ENCODE measurements at places on chromosomes 5 and 9.

DNA sequence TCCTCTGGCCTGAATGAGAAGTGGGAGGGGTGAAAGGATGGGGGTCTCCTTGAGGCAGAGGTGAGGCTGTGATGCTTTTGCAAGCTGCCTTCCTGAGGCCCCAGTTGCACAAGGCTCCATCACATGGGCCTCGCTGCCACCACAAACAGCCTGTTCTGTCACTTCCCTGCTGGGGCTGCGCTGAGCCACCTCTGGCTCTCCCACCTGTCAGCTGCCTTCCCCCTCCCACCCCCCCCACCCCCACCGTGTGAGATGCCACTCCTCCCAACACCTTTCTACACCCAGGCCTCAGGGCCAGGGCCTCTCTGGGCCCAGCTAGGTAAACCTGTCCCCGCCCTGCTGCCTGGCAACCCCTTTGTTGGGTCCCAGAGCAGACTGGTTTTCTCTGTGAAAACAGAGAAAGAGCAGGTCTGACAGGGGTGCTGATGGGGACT, 4.5 kb upstream of the PDLIM4 start:
- DNase-seq: no peak

DNA sequence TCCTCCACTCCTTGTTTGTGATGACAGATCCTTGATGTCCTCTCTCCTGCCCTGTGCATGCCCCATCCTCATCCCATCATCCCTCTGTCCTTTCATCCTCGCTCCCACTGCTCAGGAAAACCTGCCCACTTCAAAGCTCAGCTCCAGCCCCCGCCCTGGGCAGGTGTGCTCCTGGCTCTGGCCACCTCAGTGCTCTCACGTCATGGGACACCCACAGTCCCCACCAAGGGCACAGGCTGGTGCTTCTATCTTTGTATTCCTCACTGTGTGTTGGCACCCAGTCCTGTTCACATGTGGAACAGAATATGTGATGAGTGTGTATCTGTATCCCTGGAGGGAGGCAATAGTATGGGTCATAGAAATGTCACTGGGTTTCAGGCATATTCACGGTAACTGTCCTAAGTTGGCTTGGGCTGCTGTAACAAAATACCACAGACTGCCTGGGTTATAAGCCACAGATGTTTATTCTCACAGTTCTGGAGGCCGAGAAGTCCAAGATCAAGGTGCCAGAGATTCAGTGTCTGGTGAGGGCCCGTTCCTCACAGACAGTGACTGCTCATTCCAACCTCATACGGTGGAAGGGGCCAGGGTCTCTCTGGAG, 13.5 kb downstream of the GFPT2 start:
- DNase-seq: no peak

DNA sequence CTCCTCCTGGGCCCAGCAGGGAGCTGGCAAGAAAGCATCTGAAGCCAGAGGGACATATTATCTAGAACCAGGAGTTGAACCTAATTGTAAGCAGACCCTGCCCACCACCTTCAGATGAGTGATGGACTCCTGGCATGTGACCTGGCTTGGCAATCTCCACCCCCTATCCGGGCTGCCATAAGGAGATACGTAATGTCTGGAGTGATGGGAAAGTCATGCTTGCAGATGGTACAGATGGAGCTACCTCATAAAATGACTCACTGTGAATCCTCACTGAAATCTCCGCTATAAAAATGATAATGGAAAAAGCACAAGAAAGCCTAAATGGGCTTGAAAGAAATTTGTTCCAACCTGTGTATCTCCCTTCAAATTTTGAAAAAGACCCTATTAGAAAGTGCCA, 157.5 kb downstream of the DMRT2 start:
- no peak for DNase-seq

DNA sequence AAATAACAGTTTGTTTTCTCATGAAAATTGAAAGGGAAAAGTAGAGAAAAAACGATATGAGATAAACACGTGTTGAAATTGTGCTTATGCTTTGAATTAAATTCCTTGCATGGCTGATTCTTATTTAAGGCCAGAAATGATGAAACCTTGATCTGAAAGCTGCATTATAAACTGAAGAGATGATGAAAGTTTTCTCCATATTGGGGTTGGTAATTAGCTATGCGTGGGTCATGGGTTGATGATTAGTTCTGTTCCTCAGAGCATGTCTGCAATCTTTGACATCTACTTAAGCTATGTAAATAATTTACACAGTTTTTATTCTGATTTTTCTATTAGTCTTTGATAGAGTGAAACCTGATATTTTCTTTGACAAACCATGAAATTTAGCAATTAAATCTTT, 264.1 kb downstream of the CD180 start:
- DNase-seq: no peak

GRCh38 chr5:122902263-122902662, 56.9 kb downstream of the SNX24 start:
- no peak for DNase-seq

DNA sequence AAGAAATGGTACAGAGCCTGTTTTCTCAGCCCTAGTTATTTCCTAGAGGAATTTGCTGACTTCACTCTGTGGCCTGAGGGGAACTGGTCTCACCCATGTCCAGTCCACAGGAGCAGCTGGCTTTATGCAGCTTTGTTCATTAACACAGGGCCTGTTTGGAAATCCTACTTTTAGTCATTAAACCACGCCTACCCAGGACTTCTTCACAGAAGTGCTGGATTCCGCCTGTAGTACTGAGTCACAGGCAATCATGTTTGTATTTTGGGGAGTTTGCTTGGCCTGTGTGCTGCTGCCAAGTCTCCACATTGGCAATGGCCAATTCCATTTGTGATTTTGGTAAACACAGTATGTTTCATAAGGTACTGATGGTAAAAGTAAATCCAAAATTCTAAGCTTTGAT, 52.8 kb downstream of the CTNND2 start:
- no peak for DNase-seq

DNA sequence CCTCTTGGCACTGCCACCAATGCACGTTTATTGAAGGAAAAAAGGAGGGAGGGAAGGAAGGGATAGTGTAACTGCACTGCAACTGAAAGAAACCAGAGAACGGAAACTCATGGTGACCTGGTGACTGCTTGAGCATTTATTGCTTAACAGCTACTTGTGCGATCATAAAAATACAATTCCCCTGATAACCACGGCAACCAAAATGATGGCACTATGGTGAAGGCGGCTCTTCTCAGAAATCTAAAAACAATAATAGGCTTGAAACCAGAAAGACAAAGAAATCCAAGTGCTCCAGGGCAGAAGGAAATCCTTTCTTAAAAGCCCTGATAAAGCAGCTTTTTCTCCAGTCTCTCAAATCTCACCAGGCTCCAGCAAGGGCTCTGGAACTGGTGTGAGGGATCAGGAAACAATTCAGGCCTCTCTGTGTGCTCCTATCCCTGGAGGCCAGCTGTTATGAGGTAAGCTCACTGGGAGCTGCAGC, 1.9 kb downstream of the FBXO10 start:
- DNase-seq: no peak

DNA sequence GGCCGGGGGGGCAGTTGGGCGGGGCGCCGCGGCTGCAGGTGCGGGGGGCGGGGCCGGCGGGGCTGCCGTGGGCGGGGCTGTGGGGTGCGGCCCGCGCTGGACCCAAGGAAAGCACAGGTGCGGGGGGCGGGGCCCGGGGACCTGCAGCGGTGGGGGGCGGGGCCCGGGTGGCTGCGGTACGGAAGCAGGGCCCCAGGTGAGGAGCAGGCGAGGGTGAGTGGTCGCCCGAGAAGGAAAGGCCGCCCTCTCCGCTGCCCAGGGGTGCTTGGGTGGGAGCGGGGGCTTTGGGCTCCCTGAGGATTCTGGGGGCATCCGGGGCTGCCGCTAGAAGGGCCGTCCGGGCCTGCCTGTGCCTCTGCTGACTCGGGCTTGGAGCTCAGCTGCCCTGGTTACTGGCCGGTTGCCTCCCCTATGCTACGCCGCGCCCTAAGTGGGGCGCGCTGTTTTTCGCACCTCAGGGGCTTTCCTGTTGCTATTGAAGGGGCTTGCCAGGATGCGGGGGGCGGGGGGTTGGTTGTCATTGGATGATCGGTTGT, 767 bp downstream of the RALGPS1 start:
- DNase-seq: no peak

- DNase-seq: no peak
These were observed 299.4 kb downstream of the COX7C start for GRCh38 chr5:86917117-86917579.

DNA sequence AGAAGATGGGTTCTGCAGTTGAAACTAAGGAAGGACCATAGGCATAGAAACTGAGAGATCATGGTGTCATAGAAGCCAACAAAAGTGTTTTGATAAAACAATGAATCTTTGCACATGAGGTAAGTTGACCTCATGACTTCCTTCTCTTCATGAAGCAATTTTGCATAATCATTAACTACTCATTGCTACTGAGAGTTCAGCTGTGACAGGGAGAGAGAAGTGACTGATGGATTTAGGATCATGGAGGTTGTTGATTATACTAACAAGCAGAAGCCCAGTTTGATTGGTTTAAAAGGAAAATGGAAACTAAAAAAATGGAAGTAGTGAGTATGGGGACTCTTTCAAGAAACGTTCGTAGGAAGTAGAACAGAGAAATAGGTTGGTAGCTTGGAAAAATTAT, 51.2 kb downstream of the PARP8 start:
- DNase-seq: peak; percentile 6

DNA sequence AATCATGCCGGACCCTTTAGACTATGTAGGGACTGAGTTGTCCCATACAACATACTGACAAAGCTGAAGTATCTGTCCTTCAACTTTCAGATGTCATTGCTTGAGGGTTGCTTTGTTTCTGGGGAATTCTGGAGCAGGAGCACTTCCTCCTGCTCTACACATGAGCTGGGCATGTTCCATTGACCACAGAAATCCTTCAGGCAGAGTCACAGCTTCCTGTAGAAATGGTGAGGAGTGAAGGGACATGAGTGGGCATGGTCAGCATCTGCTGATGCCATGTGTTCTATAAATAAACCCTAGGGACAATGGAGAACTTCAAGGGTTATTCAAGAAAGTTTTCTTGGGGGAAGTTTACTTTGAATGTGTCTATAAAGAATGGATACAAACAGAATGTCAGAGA, 296.6 kb upstream of the FBXL7 start:
- no peak for DNase-seq

GRCh38 chr5:93252165-93252564, 328.9 kb downstream of the NR2F1-AS1 start:
- DNase-seq: no peak

DNA sequence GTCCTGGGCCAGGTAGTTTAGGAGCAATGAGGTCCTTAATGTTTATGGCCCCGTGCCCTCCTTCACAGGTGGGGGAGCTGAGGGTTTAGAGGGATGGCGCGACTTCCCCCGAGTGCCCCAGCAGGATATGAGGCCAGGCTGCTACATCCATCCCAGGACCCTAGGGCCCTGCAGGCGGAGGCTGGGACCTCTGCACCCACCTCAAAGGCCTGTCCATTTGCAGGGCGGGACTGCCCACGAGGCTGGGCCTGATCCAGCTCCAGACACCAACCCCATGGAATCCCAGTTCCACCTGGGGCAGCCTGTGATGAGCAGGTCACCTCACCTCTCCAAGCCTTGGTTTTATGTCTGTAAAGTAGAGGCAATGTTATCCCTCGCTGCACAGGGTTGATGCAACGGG, 142.1 kb downstream of the RXRA start:
- DNase-seq: no peak

- no peak for DNase-seq
These were observed 399.5 kb upstream of the TNC start for GRCh38 chr9:115517335-115518075.

DNA sequence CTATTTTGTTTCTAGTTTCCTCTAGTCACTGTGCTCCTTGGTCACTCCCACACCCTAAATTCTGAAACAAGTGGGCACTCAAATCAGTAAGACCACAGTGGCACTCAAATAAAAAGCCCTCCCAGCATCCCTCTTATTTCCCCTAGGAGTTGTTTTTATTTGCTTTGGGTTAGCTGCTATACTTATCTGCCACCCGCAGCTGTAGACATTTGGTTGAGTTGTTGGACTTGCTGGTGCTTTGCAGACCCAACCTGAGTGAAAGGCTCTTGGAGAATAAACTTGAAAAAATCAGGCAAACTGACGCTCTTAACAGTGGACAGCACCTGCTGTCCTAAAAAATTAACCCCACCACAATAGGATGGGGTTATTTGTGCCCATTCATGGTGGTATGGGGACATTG, 203.0 kb downstream of the SPATA31A6 start:
- DNase-seq: no peak

DNA sequence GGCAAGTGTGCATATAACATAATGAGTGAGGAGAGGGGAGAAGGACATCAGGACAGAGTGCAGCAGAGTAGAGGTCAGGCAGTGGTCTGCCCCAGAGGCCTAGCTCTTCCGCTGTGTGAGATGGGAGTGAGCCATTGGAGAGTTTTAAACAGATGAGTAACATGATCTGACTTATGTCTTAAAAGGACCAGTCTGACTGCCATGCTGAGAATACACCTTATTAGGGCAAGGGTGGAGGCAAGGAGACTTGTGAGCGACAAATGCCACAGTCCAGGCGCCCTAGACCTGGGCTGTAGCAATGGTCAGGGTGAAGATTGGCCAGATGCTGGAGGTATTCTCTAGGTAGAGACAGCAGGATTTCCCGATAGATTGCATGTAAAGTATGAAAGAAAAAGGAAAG, 83.1 kb downstream of the WWC1 start:
- no peak for DNase-seq

DNA sequence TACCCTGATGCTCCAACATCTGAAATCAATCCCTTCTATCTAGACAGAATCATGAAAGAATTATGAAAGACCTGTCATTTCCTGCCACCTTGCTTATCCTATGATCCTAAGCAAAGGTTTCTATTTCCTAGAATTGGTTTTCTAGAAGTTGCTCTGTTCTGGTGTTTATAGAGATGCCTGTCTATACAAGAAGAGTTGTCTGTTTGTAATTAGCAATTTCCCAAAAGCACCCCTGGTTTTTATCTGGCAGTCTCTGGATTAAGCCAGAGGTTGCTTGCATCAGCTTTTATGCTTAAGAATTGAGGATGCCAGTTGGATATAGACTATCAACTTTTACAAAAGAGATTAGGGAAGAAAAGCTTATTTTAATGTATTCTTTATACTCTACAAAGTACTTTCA, 133.0 kb upstream of the EFNA5 start:
- DNase-seq: no peak

GRCh38 chr5:1364211-1364610, 19.3 kb upstream of the CLPTM1L start:
- DNase-seq: no peak

GRCh38 chr5:163339148-163339547, 98.2 kb upstream of the CCNG1 start:
- DNase-seq: no peak

DNA sequence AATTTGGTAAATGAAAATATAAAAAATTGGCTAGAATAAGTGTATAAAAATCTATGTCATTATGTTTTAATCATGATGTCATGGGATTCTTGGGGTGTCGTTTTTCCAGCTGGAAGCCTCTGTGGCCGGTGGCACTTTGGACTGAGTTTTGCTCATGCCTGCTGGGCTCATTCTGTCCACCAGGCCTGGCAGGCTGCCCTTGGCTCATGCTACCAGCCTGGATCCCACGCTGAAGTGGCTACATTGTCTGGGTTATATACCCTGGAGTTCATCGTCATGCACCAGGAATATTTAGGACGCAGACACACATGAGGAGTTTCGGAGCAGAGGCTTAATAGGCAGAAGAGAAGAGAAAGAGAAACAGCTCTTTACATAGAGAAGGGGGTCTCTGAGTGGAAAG, 1913.7 kb upstream of the WWC1 start:
- DNase-seq: no peak

- DNase-seq: no peak
These were observed 39.7 kb downstream of the DDX31 start for GRCh38 chr9:132630116-132630515.

GRCh38 chr9:37676411-37676830, 25.7 kb downstream of the FRMPD1 start:
- no peak for DNase-seq

- DNase-seq: no peak
These were observed 16.4 kb upstream of the C5orf58 start for GRCh38 chr5:170216257-170216864.
